Activated CD4-positive, alpha-beta T cell treated with anti-CD3 and anti-CD28 coated beads, Interleukin-10, Interleukin-2, amounts not matched to agents 100 ng/mL and 50 ng/mL, durations not matched to agents 16 hours and 8 hours (primary cell): ENCODE measurements at places on chromosomes 12 and 14.

DNA sequence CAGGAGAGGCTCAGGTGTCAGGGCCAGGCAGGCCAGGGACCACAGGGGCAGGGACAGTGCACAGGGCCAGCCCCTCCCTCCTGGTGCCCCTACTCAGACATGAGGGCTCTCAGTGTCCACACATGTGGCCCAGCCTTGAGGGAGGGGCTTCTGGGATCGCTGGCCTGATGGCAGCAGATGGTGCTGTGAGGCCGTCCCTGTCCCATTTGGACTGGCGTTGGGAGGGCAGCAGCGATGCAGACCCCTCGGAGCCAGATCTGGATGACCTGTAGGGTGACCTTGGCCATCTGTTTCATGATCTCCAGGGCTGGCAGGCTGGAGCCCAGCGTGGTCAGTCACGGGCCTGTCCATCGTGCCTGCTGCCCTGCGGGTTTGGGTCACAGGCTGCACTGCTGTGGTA, 377.6 kb downstream of the TMEM121 start:
- no peak for DNase-seq

DNA sequence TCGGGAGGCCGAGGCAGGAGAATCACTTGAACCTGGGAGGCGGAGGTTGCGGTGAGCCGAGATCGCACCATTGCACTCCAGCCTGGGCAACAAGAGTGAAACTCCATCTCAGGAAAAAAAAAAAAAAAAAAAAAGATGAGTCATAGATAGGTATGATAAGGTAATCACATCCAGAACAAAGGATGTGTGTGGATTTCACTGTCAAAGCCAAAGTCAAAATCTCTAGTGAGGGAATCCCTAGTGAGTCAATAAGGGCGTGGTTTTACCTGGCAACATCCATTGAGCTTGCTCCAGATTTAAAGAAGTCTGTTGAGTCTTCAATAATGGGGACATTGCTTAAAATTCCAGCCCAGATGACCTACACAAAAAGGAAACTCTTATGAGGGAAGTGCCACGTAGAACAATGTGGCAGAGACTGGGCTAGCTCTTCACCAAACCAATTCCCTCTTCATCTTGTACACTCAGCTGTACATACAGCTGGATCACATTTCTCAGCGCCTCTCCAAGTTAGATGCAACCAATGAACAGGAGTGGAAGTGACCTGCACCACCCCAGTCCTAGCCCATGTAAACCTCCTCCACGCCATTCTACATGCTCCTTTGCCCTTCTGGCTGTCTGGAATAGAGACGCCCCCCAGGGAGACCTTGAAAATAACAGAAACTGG, 23.4 kb downstream of the ALDH1L2 start:
- DNase-seq: peak; percentile 13

GRCh38 chr12:121456551-121456950, 56.6 kb downstream of the RNF34 start:
- no peak for DNase-seq

DNA sequence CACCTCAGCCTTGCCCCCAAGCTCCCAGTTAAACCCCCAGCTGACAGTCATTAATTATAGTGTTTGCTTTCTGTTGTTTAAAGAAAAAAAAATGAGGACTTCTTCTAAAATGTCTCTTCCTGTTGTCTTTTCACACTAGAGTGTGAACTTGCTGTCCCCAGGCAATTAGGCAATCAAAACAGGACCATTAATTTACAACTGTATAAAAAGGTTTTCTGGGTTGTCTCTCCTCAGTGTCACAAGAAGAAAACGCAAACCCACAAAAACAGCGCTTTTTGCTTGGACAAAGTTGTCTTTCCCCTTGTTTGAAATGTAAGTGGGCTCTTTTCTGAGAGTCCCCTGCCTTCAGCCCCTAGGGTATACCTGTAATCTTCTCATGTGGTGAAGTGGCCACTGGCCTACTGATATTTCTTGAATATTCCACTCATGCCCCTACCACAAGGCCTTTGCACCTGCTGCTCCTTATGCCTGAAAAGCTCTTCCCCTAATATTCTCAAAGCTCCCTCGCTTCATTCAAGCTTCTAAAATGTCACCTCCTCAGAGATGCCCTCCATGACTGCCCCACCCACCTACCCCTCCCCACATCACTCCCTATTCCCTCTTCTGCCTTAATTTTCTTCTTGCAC, 158.9 kb upstream of the PWP1 start:
- no peak for DNase-seq

DNA sequence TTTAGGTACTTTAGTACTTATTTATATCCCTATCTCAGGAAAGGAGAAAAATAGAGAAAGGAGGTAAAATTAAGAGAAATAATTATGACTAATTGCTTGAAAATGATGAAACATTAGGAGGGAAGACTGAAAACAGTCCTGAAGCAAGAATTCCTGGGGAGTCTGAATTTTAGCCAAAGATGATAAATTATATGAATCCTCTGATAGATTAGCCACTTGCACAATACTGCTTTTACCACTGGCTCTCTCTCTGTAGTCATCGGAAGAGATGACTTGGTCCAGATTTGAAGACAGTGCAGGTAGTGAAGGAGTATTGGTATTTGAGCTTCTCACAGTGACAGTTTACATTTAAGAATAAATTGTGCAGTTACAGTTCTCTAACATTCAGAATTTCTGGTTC, 83.8 kb upstream of the CLEC14A start:
- no peak for DNase-seq
